ENCODE measurements at places on chromosomes 16 and 17. TPM values are rescaled to one million over a fixed set of nuclear protein-coding genes. Genes with fewer than 3 reads are reported as not detected.

The UMOD gene
- total RNA-seq = not detected

The NT5M gene
- total RNA-seq = 1.2 TPM

The IL17C gene
- not detected for total RNA-seq

GRCh38 chr16:72590151-72590937, 418.4 kb upstream of the PMFBP1 start:
- DNase-seq = no peak

DNA sequence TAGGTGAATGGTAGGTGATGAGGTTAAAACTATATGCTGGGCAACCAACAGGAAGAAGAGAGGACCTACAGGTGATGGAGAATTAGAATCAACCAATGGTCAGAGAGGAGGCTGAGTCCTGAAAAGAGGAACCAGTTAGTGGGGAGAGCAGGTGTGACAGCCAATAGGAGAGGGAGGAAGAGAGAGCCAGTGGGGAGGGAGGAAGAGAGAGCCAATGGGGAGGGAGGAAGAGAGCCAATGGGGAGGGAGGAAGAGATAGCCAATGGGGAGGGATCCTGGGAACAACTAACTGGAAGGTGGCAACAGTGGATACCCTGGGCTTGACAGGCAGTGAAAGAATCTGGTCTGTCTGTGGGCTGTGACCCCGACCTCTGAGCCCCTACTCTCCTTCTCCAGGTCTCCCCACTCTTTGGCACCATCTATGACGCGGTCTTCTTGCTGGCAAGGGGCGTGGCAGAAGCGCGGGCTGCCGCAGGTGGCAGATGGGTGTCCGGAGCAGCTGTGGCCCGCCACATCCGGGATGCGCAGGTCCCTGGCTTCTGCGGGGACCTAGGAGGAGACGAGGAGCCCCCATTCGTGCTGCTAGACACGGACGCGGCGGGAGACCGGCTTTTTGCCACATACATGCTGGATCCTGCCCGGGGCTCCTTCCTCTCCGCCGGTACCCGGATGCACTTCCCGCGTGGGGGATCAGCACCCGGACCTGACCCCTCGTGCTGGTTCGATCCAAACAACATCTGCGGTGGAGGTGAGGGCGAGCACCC, 3.7 kb downstream of the GUCY2D start:
- no peak for DNase-seq

- DNase-seq = no peak
Measured at GRCh38 chr16:53913920-53914319, 210.0 kb downstream of the FTO start.

The KRTAP4-9 gene
- total RNA-seq = not detected

DNA sequence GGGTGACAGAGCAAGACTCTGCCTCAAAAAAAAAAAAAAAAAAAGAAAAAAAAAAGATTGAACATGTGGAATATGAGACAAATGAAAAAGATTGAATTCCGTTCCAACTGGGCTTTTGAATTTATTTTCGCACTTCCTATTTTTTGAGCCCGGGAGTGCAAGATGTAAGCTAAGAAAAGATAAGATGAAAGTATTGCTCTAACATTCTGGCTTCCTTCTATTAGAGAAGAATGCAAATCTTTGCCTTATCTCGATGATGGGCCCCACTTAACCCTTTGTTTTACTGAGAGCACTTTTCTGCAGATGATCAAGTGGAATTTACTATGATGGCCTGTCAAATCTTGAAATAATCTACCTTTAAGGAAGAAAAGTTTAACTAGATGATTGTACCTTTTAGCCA, 96.3 kb downstream of the WWOX start:
- DNase-seq = no peak

The SLC2A4 gene
- 1.9 TPM for total RNA-seq

DNA sequence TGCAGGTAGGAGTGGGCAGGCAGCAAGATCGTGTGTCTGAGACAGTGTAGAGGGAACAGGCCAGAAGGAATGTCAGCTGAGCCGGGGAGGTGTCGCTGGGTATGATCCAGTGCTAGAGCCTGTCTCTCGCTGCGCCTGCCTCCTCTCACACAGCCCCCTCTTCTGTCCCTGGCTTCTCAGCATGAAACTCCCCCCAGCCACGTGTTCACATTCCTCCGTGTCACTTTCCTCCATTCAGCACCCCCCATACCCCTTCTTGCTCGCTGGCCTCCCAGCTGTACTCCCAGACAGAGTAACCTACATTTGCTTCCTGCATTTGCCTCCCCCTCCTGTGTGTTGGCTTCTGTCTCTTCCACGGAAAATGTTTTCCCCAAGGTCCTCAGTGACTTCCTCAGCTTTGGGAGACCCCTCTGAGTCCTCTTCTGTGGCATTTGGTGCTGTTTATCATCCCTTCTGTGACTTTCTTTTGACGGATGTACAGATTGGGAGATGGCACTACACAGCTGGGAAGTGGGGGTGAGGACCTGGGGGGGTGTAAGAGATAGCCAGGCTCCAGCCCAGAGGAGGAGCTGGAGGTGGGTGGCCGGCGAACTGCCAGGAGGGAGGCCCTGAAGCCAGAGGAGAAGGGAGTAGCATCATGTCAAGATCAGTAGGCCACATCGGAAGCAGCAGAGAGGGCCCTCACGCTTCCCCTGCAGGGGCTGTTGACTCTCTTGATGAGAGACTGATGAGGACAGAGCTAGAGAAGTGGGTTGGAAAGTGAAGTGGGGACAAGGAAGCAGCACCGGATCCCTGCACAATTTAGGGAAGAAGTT, 19.2 kb downstream of the SGF29 start:
- DNase-seq = no peak

GRCh38 chr17:17403899-17404576, 72.8 kb upstream of the MED9 start:
- no peak for DNase-seq

DNA sequence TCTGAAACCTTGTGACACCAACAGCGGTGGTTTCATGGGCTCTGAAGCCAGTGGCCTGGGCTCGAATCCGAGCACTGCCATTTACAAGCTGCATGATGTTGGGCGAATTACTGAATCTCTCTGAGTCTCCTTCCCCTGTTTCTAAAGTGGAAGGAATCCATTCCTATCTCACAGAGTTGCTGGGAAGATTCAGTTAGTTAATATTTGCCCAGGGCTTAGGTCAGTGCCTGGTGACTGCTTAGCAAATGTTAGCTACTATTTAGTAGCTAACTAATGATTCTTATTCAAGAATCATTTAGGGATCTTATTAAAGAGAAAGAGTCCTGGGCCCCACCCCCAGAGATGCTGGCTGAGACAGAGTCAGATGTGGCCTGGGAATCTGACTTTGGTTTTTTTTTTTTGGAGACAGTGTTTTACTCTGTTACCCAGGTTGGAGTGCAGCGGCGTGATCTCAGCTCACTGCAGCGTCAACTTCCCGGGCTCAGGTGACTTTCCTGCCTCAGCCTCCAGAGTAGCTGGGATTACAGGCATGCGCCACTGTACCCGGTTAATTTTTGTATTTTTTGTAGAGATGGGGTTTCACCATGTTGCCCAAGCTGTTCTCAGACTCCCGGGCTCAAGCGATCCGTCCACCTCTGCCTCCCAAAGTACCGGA, 33.6 kb upstream of the RAI1 start:
- no peak for DNase-seq

The KRT28 gene
- total RNA-seq = not detected

- no peak for DNase-seq
Measured at GRCh38 chr16:56593573-56594291, 4.4 kb downstream of the MT3 start.
